NCI-H2171 treated with DMSO at 0.1 percent for 48 hours (cell line): ENCODE measurements at places on chromosomes 7 and 10.

DNA sequence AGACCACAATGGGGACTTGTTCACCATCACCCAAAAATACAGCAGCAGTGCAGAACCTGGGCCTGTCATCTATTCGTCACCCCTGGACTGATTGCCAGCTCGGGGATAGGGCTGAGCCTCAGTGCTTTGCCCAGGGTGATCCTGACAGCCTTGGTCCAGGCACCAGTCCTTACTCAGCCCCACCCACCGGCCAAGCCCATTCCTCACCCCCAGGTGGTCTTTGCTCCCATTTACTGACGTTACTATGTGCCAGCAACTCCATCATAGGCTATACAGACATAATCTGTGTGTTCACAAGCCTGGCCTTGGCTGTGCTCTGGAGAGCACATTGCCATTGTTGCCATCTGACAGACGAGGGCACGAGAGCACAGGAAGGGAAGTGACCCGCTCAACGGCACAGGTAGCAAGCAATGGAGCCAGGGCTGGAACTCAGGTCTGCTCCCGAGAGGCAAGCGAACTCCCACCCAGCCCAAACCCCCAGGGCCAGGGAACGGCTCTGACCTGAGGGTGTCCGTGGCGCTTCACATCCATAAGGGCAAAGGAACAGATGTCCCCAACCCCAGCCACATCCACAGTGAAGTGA lies 6.8 kb downstream of the ATG9B start:
- DNase-seq, result no peak

DNA sequence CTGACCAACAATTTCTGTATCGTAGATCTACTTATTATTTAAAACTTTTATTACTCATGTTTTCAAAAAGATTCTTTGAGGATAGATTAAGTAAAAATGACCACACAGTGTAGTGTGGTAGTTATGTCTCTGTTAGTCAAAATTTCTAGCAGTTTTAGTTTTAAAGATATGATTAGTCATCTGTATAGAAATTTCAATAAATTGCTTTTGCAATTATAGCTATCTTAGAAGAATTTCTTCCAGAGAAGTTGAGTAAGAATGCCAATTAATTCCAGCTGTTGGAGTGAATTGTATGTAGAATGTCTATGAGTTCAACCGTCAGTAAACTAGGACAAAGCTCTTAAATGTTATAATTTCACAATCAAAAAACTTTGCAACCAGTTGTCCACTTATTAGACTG lies 229.7 kb downstream of the CDK14 start:
- no peak for DNase-seq

GRCh38 chr10:63478564-63478963 lies 12.8 kb upstream of the JMJD1C start:
- DNase-seq, result no peak

DNA sequence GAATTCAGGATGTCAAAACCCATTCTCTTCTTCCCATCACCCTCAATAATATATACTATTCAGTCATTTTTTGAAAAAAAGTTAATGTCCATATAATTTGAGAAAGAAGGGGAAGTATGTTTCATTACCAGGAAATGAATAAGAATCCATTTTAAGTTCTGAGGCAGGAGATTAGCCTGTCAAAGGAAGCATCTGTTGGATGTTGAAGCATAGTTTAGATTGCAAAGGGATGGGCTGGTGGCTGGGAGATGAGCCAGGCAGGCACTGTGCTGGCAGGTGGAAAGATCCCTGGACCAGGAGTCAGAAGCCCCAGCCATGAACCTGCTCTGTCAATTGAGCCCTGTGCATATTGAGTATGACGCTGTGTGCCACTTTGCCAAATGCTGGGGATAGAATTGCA lies 48.4 kb upstream of the CRTAC1 start:
- DNase-seq, result no peak

DNA sequence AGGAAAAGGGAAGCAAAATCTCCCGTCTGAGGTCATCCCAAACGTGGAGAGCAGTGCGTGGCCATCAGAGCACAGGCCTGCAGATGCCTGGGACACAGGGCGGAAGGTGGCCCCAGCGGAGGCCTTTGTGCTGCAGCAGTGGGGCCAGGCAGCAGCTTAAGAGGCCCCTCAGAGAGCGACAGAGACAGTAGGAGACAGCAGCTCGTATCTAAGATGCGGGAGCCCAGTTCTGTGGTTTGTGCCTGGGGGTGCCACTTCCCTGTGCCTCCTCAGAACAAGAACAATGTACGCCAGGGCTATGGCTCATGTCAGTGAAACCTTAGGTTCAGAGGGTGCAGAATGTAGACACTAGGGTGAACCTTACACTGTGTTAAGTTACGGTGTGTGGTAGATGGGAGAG lies 316.6 kb upstream of the AKR1E2 start:
- no peak for DNase-seq
